ENCODE measurements at places on chromosomes 16 and 17. TPM values are rescaled to one million over a fixed set of nuclear protein-coding genes. Genes with fewer than 3 reads are reported as not detected.

The AGRP gene
- not detected for total RNA-seq

DNA sequence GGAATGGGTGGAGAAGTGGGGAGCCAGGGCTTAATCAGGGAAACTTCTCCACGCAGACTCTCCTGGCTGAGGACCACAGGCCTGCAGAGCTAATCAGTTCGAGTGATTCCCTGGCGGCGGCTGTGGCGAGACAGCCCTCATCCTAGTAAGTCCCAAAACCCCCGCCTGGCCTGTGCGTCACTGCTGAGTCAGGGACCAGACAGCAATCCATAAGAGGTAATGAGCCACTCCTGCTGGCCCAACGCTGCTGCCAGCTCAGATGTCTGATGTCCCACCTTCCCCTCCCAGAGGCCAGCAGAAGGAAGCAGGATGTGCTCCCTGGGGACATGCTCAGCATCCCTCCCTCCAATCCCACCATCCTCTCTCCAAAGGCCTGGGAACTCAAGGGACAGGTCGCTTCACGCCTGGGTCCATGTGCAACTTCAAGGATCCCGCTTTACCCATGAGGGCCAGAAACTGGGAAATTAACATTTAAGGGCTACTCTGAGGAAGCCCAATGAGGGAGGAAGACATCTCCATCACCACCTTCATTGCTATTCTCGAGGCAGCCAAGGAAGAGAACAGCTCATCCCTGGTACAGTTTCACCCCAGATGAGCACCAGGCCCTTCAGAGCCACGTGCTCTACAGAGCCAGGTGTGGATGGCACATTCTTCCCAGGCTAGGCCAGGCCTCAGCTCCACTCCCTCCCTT is 7.9 kb downstream of the ACLY start:
- no peak overlapping the region for H3K4me3 ChIP-seq
- DNase-seq, result no peak
- no peak overlapping the region for H3K27ac ChIP-seq
- H3K36me3 ChIP-seq, result peaks cover 60% of the 10 kb centered on the region
- H3K27me3 ChIP-seq, result no peaks in the 10 kb centered on the region

GRCh38 chr17:8818047-8818446 is 18.9 kb upstream of the MFSD6L start:
- no peak overlapping the region for H3K4me3 ChIP-seq
- DNase-seq, result no peak
- H3K36me3 ChIP-seq, result no peaks in the 10 kb centered on the region
- no peak overlapping the region for H3K27ac ChIP-seq
- no peaks in the 10 kb centered on the region for H3K27me3 ChIP-seq

DNA sequence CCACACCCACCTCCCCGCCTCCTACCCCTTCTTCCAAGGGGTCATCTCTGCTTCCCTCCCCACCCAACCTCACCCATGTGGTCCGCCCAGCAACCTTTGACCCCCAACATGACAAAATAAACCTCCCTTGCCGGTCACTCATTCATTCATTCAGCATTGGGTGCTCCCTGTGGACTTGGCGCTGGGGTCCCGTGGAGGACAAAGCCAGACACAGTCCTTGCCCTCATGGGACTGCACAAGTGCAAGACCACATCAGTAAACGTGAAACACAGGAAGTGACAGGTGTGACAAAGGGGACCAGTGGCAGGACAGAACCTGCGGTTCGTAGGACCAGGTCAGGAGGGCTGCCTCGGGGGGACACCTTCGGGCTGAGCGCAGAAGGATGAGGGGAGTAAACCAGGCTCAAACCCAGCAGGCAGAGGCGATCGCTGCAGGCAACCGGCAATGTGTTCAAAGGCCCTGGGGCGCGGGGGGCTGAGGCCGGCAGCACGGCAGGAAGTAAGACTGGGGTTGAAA is 185.4 kb downstream of the SEC14L1 start:
- no peaks in the 10 kb centered on the region for H3K27me3 ChIP-seq
- peak overlapping the region; percentile 20 for H3K4me3 ChIP-seq
- H3K36me3 ChIP-seq, result no peaks in the 10 kb centered on the region
- H3K27ac ChIP-seq, result no peak overlapping the region
- peak; percentile 45 for DNase-seq

DNA sequence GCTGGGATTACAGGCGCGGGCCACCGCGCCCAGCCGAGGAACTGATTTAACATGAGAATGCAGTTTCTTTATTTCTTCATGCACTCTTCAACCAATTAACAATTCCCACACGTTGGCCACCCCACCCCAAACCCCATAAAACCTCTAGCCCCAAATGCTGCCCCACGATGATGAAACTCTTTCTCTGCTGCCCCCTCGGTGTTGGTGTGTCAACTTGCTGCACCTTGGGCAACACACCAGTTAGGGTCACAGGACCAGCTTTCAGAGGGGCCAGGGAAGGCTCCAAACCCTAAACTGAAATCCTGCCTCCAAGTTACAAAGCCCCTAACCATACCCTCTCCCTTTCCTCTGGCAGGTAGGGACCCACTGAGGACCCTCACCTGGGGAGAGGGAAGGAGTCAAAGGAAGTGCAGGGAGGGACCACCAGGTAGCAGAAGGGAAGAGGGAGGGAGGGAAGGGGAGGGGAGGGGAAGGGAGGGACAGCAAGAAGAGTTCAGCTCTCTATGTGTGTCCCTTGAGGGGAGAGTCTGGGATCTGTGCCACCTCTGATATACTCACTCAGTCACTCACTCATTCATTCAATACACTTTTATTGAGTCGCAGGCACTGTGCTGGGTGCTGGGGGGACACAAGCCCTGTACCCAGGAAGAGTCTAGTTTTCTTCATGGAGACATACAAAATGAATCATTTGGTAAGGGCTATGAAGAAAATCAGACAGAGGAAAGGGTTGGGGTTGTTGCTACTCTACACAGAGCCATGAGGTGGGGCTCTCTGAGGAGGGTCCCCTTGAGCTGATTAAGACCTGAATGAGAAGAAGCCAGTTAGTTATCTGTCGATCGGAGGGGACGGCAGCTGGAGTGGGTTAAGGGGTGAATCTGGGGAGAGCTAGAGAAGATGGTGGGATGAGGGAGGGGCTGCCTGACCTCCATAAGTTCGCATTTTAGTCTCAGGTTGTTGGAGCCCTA is 3.9 kb downstream of the PLXDC1 start:
- DNase-seq, result no peak
- H3K4me1 ChIP-seq, result peaks cover 8% of the 10 kb centered on the region
- H3K27ac ChIP-seq, result no peak overlapping the region
- H3K36me3 ChIP-seq, result no peaks in the 10 kb centered on the region
- no peak overlapping the region for H3K4me3 ChIP-seq

- no peaks in the 10 kb centered on the region for H3K4me1 ChIP-seq
- no peak for DNase-seq
- no peak overlapping the region for H3K27ac ChIP-seq
- no peaks in the 10 kb centered on the region for H3K27me3 ChIP-seq
Measured at GRCh38 chr16:1048442-1049112, 24.0 kb upstream of the SSTR5 start.

The CNTROB gene
- 46.8 TPM for total RNA-seq

GRCh38 chr17:30101686-30102390 is 14.8 kb upstream of the NSRP1 start:
- H3K27ac ChIP-seq, result no peak overlapping the region
- no peak overlapping the region for H3K4me3 ChIP-seq
- no peaks in the 10 kb centered on the region for H3K27me3 ChIP-seq
- no peaks in the 10 kb centered on the region for H3K36me3 ChIP-seq
- DNase-seq, result no peak

- no peak overlapping the region for H3K4me3 ChIP-seq
- H3K36me3 ChIP-seq, result no peaks in the 10 kb centered on the region
Measured at GRCh38 chr16:22674832-22675191, 139.2 kb upstream of the HS3ST2 start.

The SDR42E1 gene
- total RNA-seq, result 11.9 TPM

The TPSG1 gene
- total RNA-seq, result not detected

The PLA2G10 gene
- not detected for total RNA-seq

- DNase-seq, result peak; percentile 30
- H3K36me3 ChIP-seq, result no peaks in the 10 kb centered on the region
- H3K4me3 ChIP-seq, result peak overlapping the region; percentile 37
- no peak overlapping the region for H3K27ac ChIP-seq
Measured at GRCh38 chr16:27405546-27406451, 3.8 kb downstream of the IL21R start.

- H3K27me3 ChIP-seq, result no peaks in the 10 kb centered on the region
- peak within 1 kb of the TSS; percentile 58 for H3K4me3 ChIP-seq
- peak within 1 kb of the TSS; percentile 66 for H3K27ac ChIP-seq
- DNase-seq, result peak; percentile 85
Measured at GRCh38 chr16:23510164-23510914, at the start of gene GGA2. Gene GGA2 (minus strand): TSS chr16:23510494. CDS start chr16:23510411, 83 bp downstream.

DNA sequence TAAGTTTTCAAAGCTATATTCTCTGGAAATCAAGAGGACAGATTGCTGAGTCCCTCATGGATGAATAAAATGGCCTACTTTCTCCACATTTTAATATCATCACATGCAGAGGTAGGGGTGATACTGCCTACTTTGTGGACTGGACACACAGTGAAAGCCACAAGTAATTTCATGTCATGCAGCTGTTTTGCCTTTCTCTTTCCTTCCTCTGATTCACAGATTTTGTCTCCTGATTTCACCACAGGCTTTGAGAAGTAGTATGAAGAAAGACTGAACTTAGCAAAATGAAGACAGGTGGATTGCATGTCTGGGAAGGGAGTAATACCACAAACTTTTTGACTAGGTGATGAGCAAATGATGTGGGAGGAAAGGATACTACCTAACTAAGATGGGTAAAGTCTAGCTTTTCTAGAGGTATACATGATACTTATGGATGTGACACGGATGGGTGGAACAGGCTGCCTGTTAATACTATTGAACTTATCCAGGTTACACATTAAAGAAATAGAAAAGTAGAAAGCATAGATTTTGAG is 478.4 kb upstream of the GOT2 start:
- no peaks in the 10 kb centered on the region for H3K27me3 ChIP-seq
- no peak for DNase-seq
- H3K27ac ChIP-seq, result no peak overlapping the region
- H3K36me3 ChIP-seq, result no peaks in the 10 kb centered on the region
- H3K4me3 ChIP-seq, result no peak overlapping the region

The KRTAP2-3 gene
- total RNA-seq, result not detected

GRCh38 chr17:20125724-20126123 is 116.6 kb downstream of the SPECC1 start:
- H3K36me3 ChIP-seq, result no peaks in the 10 kb centered on the region
- DNase-seq, result no peak
- no peaks in the 10 kb centered on the region for H3K27me3 ChIP-seq
- H3K27ac ChIP-seq, result no peak overlapping the region
- H3K4me1 ChIP-seq, result no peaks in the 10 kb centered on the region

DNA sequence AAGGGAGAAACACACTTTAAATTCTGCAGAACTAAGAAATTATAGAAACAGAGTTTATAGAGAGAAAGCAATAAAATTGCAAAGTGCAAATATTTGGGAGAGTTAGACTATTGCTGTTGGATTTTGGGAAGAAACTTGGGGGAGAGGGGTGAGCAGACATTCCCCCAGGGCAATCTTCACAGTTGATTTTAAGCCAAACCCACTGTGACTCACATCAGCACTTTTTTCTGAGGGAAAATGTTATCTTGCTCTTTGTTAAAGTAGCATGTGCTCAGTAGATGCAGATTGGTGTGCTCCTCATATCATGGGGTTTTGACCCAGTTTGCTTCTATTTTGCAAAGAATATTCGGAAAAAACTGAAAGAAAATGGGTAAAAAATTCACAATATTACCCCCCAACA is 367.6 kb downstream of the CDH11 start:
- no peak overlapping the region for H3K27ac ChIP-seq
- no peaks in the 10 kb centered on the region for H3K36me3 ChIP-seq
- no peaks in the 10 kb centered on the region for H3K4me1 ChIP-seq
- H3K4me3 ChIP-seq, result no peak overlapping the region
- H3K27me3 ChIP-seq, result no peaks in the 10 kb centered on the region

The FA2H gene
- not detected for total RNA-seq

DNA sequence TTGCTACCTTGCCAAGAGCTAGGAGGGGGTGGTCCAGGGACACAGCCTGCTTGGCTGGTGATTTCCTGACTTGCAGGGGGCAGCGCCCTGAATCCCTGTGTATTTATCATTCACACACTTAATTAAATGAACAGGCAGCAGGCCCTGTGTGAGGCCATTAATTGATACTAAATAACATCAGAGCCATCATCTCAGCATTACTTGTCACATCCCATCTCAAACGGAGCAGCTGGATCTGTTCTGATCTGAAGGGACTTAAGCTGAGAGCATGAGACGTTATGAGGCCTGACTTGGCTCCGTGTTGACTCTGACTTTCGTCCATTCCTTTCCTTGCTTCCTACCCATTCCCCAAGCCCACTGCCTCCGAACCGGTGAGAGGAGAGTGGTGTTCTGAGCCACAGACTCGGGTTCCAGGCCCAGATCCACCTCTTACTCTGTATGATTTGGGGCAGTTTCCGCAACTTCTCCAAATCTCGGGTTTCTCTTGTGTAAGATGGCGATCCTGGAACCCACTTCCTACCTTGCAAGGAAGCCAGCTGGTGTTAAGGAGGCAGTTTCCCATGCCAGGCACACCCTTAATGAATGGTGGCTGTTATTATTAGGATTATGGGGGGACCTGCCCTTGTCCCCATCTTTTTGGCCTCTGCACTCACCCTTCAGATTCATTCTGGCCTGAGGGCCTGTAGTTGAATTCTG is 33.8 kb downstream of the CACNA1G start:
- H3K4me1 ChIP-seq, result no peaks in the 10 kb centered on the region
- DNase-seq, result no peak
- H3K36me3 ChIP-seq, result no peaks in the 10 kb centered on the region

- H3K27ac ChIP-seq, result peak overlapping the region; percentile 64
- no peaks in the 10 kb centered on the region for H3K27me3 ChIP-seq
- H3K36me3 ChIP-seq, result no peaks in the 10 kb centered on the region
- peaks cover 24% of the 10 kb centered on the region for H3K4me1 ChIP-seq
Measured at GRCh38 chr17:1108478-1108764, 71.4 kb downstream of the ABR start.

The MGAT5B gene
- 0.40 TPM for total RNA-seq

GRCh38 chr17:1606352-1606985 is 22.2 kb downstream of the SLC43A2 start:
- H3K4me1 ChIP-seq, result no peaks in the 10 kb centered on the region
- H3K27ac ChIP-seq, result no peak overlapping the region
- no peaks in the 10 kb centered on the region for H3K36me3 ChIP-seq
- no peak for DNase-seq
- H3K4me3 ChIP-seq, result no peak overlapping the region

GRCh38 chr17:62627904-62628633 is 599 bp downstream of the MRC2 start:
- no peaks in the 10 kb centered on the region for H3K36me3 ChIP-seq
- no peak overlapping the region for H3K27ac ChIP-seq
- peak overlapping the region; percentile 32 for H3K4me3 ChIP-seq
- no peak for DNase-seq
- H3K4me1 ChIP-seq, result peaks cover 7% of the 10 kb centered on the region

The CORO7 gene
- total RNA-seq, result 96.3 TPM

GRCh38 chr16:30413112-30413806 is 5.9 kb downstream of the ZNF771 start:
- no peak overlapping the region for H3K4me3 ChIP-seq
- H3K27ac ChIP-seq, result no peak overlapping the region
- no peaks in the 10 kb centered on the region for H3K27me3 ChIP-seq
- peaks cover 9% of the 10 kb centered on the region for H3K4me1 ChIP-seq
- no peaks in the 10 kb centered on the region for H3K36me3 ChIP-seq
- no peak for DNase-seq

The CCL16 gene
- not detected for total RNA-seq

Data from CD8-positive, alpha-beta memory T cell (primary cell).